ENCODE measurements at places on chromosomes 4 and X.

DNA sequence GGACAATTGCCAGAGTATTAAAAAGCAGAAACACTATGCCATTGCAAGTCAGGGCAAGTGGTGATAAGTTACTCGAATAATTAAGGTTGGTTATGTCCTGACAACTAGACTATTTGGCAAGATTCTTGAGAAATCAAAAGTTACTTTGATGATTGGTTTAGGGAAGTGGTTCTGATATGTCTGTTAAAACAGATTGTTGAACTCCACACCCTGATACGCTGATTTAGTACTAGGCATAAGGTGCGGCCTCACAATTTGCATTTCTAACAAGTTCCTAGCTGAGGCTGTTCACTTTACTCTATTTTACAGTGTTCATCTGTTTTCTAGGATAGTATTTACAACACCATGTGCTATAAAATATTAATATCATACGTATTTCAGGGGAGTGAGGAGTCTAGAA lies 12.5 kb downstream of the GABRA4 start:
- DNase-seq = no peak

- no peak for DNase-seq
Measured at GRCh38 chr4:82848706-82849105, 42.2 kb downstream of the SEC31A start.

- no peak for DNase-seq
Measured at GRCh38 chr4:88675543-88675942, 22.1 kb downstream of the NAP1L5 start.

- DNase-seq = no peak
Measured at GRCh38 chr4:20046179-20046578, 205.5 kb upstream of the SLIT2 start.

GRCh38 chrX:27163236-27163635 lies 299.9 kb downstream of the PPP4R3C start:
- DNase-seq = no peak

- DNase-seq = no peak
Measured at GRCh38 chrX:15017491-15017890, 144.3 kb downstream of the MOSPD2 start.

- no peak for DNase-seq
Measured at GRCh38 chr4:142909908-142910307, 63.8 kb upstream of the INPP4B start.

- no peak for DNase-seq
Measured at GRCh38 chr4:187354740-187355139, 631.1 kb upstream of the FAT1 start.

- no peak for DNase-seq
Measured at GRCh38 chr4:186298031-186298647, 32.1 kb downstream of the F11 start.

DNA sequence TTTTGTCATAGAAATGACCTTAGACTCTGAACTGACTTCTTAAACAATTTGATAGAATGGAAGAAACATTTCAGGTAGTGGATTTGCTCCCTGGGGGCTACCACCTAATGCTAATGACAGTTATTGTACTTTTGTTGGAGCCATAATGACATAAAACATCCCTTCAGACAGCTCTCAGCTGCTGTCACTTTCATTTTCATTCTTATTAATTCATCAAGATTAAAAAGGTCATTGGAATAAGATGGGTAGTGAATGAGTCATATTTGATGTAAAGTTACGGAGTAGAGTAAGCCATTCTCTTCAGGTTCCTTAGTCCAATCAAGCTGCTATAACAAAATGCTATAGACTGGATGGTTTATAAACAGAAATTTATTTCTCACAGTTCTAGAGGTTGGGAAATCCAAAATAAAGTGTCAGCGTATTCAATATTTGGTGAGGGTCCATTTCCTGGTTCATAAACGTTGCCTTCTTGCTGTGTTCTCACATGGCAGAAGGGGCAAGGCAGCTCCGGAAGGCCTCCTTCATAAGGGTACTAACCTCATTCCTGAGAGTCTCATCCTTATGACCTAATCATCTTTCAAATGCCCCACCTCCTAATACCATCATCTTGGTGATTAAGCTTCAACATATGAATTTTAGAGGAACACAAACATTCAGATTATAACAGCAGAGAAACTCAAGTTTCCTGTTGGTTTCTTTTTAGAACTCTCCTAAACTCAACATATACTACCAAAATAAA lies 268.5 kb downstream of the ARAP2 start:
- DNase-seq = no peak

DNA sequence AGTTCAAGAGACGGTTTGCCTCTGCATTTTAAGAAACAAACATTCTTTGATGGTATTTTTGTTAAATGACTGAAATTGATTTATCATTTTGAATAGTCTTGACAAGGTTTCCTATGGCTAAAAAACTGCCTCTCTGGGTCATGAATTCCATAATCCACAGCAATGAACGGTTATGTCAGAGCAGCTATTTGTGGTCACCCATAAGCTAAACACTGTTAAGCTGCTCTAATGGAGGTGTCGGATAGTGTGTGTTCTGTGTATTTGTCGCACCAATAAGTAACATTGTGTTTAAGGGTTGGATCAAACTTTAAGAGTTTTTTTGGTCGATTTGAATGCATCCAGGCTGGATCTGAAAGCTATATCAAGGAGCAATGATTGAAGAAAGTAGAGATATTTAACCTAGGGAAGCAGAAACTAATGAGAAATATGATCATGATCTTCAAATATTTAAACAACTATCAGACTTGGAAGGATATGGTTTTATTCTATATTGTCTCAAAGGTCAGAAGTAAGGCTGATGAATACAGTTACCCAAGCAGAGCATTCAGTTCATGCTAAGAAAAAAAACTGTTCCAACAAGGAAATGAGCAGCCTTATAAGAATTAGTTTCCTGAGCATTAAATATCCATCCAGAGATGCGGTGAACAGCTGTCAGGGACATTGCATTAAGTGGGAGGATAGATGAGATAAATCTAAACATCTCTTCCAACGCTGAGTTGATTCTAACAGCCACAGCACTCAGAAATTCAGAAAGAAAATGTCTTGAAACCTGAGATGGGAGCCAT lies 232.3 kb upstream of the RPS6KA3 start:
- DNase-seq = no peak

GRCh38 chr4:155758481-155759371 lies at the start of gene GUCY1B1:
Gene GUCY1B1, plus strand, starts transcription at chr4:155759021. Its CDS starts 120 bp downstream, at chr4:155759141.
- no peak for DNase-seq

DNA sequence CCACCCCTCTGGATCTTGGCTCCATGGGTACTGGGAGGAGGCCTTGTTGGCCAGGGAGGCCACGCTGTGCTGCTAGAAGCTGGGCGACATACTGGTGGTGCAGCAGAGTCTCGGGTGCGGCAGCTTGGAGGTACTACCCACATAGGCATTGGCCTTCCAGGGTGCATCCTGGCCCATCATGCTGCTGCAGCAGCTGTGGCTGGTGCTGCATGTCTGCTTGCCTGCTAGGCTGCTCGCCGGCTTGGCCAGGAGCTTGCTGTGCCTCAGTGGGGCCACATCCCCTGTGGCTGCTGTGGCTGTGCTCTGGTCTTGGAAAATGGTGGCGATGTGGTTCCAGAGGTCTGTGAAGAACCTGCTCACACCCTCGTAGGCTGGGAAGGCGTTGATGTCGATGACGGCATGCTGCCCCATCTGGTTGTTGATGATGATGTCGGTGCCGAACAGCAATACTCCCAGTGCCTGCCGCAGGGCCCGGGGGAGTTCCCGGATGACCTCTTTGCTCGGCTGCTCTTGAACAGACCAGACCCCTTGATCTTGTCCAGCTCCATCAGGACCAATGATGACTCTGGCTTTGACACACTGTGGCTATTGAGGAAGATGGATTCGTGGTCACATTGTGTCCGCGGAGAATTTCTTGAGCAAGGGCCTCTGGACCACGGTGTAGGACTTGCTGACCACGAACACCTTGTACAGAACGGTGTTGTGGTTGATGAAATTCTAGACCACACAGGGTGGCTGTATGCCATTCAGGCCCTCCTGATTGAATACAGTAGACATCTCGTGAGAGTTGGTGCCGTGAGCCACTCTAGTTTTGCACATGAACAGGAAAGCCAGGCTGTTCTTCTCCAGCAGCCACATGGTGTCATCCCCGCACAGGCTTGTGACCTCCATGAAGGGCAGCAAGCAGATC lies 11.8 kb downstream of the RBM10 start:
- DNase-seq = no peak

- no peak for DNase-seq
Measured at GRCh38 chr4:188619456-188620149, 480.4 kb downstream of the TRIML1 start.

DNA sequence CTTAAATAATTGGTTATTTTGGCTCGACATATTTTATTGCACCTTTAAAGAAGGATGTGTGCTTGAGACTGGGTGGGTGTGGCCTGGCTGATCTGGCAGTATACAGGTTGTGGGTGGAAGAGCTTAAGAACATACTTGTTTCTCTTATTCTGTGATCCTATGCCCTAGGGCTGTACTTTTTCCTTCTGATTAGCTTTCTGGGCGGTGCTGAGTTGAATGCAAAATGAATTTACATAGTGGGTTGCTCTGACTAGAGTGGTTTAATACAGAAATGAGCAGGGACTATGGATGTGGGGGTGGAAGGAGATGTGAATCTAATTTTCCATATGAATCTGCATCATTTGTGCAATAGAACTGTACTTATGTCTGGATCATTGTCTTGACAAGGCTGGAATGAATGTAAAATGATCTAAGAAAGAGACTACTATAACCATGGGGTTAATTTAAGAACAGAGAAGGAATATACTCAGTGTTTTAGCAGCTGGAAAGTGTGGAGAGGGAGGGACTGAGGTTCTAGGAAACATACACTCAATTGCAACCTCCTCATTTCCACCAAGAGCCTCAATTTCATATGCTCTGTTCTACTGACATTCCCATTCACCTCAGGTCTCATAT lies 73.7 kb downstream of the RLIM start:
- no peak for DNase-seq

GRCh38 chr4:168737806-168738172 lies 240.9 kb downstream of the PALLD start:
- DNase-seq = no peak

GRCh38 chr4:84159762-84160161 lies 339.3 kb downstream of the NKX6-1 start:
- DNase-seq = no peak

DNA sequence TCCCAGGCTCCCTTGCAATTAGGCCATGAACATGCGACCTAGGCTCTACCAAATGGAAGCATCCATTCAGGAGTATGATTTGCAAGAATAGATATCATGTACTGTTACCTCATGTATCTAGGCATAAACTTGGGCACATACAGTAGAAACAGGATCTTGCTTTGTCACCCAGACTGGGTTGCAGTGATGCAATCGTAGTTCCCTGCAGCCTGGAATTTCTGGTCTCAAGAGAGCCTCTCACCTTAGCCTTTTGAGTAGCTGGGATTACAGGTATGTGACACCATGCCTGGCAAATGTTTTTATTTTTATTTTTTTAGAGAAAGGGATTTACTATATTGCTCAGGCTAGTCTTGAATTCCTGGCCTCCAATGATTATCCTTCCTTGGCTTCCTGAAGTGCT lies 994.2 kb downstream of the ADGRL3 start:
- DNase-seq = no peak

Measured in NCI-H2107 (cell line).